Activated T-cell treated with anti-CD3 and anti-CD28 coated beads, Interleukin-2, amount 50 U/mL, for 72 hours (primary cell): ENCODE measurements at places on chromosomes 16 and 17. TPM values are rescaled to one million over a fixed set of nuclear protein-coding genes. Genes with fewer than 3 reads are reported as not detected.
A peak's percentile ranks its signal among the peaks of the same experiment; 100 is the strongest.

GRCh38 chr17:63838631-63839171 is 3.8 kb downstream of the SMARCD2 start:
- peaks cover 6% of the 10 kb centered on the region for H3K36me3 ChIP-seq
- H3K27me3 ChIP-seq = no peaks in the 10 kb centered on the region
- no peak for DNase-seq
- H3K4me1 ChIP-seq = peaks cover 48% of the 10 kb centered on the region

DNA sequence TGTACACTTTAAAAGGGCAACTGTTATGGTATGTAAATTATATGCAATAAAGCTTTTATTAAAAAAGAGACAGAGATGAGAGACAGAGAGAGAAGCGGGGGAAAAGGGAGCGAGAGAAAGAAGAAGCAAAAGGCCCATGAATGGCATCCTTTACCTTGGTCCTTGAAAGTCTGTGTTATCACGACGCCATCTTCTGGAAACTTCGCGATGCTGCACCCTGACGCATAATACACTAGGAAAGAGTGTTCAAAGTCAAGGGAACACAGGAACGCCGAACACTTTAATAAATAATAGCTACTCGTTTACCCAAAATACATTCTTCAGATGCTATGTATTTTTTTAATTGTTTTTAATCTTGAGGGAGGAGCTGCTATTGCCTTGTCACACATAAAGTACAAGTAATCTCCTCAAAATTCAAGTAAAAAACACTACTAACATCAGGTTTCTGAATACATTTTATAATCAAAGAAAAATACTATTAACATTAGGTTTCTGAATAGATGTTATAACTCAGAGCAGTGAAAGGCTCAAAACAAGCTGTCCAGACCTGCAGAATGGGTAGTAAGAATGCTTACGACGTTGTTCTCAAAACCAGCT is 23.0 kb upstream of the SLC38A8 start:
- no peak overlapping the region for H3K27ac ChIP-seq
- H3K36me3 ChIP-seq = peaks cover 18% of the 10 kb centered on the region
- peaks cover 10% of the 10 kb centered on the region for H3K4me1 ChIP-seq

The CDIP1 gene
- total RNA-seq = 53.1 TPM

GRCh38 chr17:65099941-65100315 is 37.2 kb upstream of the RGS9 start:
- peak overlapping the region; percentile 89 for H3K4me3 ChIP-seq
- DNase-seq = peak; percentile 89
- H3K27ac ChIP-seq = peak overlapping the region; percentile 74
- no peaks in the 10 kb centered on the region for H3K27me3 ChIP-seq

DNA sequence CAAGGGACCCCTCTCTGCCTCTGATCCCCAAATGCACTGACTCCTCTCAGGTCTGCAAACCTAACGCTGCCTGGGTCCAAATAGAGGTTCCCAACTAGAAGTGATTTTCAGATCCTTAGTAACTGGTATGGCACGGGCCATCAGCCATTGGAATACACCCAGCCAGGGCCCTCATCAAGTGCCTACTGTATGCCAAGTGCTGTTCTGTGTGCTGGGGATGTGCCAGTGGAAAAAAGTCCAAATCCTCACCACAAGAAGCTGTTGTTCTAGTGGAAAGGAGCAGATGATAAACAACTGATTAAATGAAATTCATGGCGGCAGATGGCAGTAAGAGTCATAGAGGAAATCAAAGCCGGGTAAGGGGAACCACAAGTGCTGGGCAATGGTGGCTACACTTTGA is 57.2 kb upstream of the MED9 start:
- H3K27me3 ChIP-seq = no peaks in the 10 kb centered on the region
- no peak for DNase-seq
- no peak overlapping the region for H3K4me3 ChIP-seq
- H3K36me3 ChIP-seq = no peaks in the 10 kb centered on the region
- peaks cover 27% of the 10 kb centered on the region for H3K4me1 ChIP-seq

- H3K4me3 ChIP-seq = no peak overlapping the region
- H3K27me3 ChIP-seq = no peaks in the 10 kb centered on the region
- peaks cover 19% of the 10 kb centered on the region for H3K36me3 ChIP-seq
- no peak for DNase-seq
These were observed 21.3 kb downstream of the SLC7A5 start for GRCh38 chr16:87847785-87848675.

The MRPL45 gene
- 67.1 TPM for total RNA-seq

The KCNAB3 gene
- 10.3 TPM for total RNA-seq

GRCh38 chr17:34584805-34585416 is 5.5 kb downstream of the TMEM132E start:
- no peak for DNase-seq
- H3K27me3 ChIP-seq = peaks cover 56% of the 10 kb centered on the region
- H3K4me1 ChIP-seq = peaks cover 4% of the 10 kb centered on the region
- H3K27ac ChIP-seq = no peak overlapping the region
- no peaks in the 10 kb centered on the region for H3K36me3 ChIP-seq
- H3K4me3 ChIP-seq = no peak overlapping the region

GRCh38 chr16:66261826-66262225 is 104.7 kb upstream of the CDH5 start:
- H3K36me3 ChIP-seq = no peaks in the 10 kb centered on the region
- no peak overlapping the region for H3K27ac ChIP-seq
- H3K27me3 ChIP-seq = peaks cover 10% of the 10 kb centered on the region
- peaks cover 4% of the 10 kb centered on the region for H3K4me1 ChIP-seq
- no peak overlapping the region for H3K4me3 ChIP-seq

DNA sequence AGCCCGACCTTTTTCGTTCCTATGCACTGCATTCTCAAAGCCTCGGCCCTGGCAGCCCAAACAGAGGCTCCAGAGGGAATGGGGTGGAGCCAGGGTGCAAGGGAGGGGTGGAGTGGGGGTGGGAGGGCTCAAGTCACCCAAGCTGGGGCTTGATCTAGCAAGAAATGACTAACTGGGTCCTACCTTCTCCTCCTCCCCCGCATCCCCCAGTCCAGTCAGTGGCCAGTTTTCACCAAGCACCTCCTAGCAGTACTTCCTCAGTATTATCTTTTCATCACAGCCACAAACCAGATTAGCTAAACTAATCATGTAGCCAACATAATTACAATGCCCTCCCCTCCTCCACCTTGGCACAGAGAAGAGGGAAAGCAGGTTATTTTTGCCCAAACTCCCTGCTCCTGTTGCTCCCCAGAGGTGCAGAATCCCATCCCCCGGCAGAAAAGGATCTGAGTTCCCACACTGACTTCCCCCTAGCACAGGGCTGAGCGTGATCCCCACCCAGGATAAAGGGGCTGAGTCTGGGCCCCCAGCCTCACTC is 2.2 kb downstream of the JUP start:
- H3K27me3 ChIP-seq = peaks cover 28% of the 10 kb centered on the region
- no peak for DNase-seq
- H3K4me3 ChIP-seq = no peak overlapping the region
- no peaks in the 10 kb centered on the region for H3K36me3 ChIP-seq

The SLC13A2 gene
- not detected for total RNA-seq

The CFAP97D1 gene
- total RNA-seq = not detected

The TEX14 gene
- 0.46 TPM for total RNA-seq
